Erythroblast (primary cell): ENCODE measurements at places on chromosomes 16 and 17.

GRCh38 chr16:56320056-56320455 lies 105.3 kb downstream of the AMFR start:
- peak; percentile 33 for DNase-seq

- peak; percentile 44 for DNase-seq
These were observed 22.2 kb upstream of the CDH15 start for GRCh38 chr16:89149386-89149785.

GRCh38 chr17:29566473-29567303 lies at the start of gene ABHD15:
ABHD15 (minus strand) TSS chr17:29567037; CDS start chr17:29566966, 71 bp downstream.
- DNase-seq = peak; percentile 74

- no peak for DNase-seq
These were observed 82.1 kb downstream of the MSI2 start for GRCh38 chr17:57338257-57338914.

DNA sequence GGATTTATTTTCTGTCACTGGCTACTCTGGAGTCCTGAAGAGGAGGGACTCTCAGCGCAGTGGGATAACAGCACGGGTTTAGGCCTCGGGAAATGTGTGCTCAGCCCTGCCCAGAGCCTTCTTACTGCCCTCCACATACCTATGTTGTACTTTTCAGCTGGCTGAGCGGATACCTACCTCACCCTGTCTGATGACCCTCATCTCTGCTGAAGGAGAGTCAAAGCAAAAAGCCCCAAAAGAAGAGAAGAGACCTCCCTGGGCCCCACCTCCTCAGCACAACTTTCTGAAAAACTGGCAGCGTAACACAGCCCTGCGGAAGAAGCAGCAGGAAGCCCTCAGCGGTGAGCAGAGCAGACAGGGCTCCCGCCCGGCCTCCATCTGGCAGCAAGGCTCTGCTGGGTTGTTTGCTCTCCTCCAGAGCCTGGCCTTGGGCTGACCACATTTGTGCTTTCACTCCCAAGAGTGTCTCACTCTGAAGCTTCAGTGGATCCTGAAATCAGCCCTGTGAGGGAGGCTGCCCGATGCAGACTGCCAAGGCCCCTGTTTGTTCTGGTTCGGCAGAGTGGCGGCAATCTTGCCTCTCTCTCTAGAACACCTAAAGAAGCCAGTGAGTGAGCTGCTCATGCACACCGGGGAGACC lies 10.3 kb downstream of the MYCBPAP start:
- DNase-seq = no peak

- no peak for DNase-seq
These were observed 290.2 kb upstream of the ERCC4 start for GRCh38 chr16:13629704-13630103.

DNA sequence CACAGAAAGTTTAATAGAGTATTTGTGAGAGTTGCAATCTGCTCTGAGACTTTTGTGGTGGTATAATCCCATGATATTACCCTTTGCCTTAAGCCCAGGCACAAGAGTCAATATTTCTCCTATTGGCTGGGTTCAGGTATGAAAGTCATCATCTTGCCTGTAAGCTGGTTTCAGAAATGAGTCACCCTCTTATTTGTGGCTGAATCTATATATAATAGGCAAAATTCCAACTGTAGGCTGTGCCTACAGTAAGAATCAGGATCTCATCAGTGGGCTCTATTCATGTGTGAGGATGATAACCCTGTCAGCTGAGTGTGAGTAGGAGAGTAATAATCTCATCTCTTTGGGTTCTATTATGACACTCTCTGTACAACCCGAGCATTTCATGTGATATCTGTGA lies 2103.1 kb downstream of the TP53TG3F start:
- DNase-seq = no peak

GRCh38 chr16:30748634-30749445 lies 615 bp downstream of the PHKG2 start:
- DNase-seq = peak; percentile 68

- DNase-seq = peak; percentile 65
These were observed at the start of gene MXRA7 for GRCh38 chr17:76710863-76711611. MXRA7 (minus strand) TSS chr17:76710965; CDS start chr17:76710946, 19 bp downstream.

GRCh38 chr16:71259086-71259485 lies 28.6 kb upstream of the HYDIN start:
- no peak for DNase-seq

DNA sequence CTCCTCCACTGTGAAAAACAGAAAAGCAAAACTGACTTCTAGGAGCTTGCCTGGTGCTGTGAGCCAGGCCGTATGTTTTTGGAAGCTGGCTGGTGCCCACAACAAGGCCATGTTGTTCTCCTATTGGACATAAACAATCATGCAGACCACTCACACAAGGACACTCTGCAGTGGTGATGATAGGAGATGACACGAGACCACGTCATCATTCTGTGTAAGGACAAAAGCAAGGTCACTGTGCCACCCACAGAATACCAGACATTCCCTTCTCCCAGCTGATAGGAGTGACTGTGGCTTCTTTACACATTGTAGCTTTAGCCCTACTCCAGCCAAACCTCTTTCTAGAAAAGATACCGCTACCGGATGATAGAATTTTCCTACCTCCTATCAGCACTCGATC lies 47.7 kb upstream of the LCMT1 start:
- peak; percentile 80 for DNase-seq

DNA sequence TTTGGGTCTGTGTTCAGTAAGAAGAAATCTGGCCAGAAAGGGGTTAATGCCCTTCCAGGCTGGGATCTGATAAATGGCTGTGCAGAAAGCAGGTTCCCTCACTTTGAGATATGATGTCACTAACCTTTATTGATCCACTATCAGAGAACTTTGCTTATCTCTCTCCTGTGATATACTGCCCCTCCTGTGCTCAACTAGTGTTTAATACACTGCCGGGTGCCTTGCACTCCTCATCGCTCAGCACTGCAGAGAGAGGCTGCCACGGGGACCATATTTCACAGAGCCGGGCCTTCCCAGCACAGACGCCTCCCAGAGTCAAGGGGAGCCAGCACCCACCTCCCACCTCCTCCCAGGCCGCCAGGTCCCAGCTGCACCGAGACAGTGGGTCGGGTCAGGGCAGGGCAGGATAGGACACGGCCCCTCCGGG lies 20.2 kb downstream of the ZFHX3 start:
- DNase-seq = no peak

DNA sequence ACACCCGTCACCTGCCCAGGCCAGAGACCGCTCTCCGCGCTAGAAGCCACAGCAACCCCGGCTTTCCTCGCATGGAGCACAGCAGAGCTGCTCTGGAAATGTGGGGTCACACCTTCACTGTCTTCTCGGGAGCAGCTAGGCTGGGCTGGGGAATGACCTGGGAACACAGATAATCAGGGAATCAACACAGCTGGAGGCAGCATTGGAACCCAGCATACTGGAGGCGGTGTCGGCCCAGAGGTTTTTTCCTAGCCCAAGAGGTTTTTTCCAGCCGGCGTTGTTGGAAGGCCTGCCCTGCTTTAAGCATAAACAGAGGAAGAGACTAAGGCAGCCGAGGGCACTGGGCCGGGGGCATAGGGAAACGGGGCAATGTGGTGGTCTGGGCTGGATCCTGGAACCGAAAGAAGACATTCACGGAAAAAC lies 791 bp upstream of the PLD6 start:
- DNase-seq = no peak

DNA sequence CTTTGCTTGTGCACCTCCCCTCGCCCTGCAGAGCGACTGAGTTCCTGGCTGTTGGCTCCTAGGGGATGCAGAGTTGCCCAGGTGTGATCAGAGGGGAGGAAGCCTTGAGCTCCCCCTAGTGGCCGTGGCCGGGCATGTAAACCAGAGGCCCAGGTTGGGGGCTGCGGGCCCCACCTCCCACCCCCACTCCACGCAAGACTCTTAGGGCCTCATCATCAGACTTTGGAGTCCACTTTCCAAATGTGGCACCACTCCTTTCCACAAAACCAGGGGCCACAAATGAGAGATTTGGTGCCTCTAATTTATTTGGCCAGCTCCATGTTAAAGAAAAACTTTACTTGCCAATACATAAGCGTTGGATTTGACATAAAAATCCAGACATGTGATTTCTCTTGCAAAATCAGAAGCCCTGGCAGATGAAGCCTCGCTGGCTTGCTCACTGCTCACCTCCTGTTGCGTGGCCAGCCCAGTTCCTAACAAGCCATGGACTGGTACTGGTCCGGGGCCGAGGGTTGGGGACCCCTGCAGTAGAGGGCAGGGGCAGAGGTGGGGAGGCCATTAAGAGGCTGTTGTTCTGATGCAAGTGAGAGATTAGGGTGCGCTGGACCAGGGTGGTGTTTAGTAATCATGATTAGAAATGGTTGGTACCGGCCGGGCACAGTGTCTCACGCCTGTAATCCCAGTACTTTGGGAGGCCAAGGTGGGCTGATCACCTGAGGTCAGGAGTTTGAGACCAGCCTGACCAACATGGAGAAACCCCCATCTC lies 28.7 kb upstream of the GAS7 start:
- peak; percentile 11 for DNase-seq

DNA sequence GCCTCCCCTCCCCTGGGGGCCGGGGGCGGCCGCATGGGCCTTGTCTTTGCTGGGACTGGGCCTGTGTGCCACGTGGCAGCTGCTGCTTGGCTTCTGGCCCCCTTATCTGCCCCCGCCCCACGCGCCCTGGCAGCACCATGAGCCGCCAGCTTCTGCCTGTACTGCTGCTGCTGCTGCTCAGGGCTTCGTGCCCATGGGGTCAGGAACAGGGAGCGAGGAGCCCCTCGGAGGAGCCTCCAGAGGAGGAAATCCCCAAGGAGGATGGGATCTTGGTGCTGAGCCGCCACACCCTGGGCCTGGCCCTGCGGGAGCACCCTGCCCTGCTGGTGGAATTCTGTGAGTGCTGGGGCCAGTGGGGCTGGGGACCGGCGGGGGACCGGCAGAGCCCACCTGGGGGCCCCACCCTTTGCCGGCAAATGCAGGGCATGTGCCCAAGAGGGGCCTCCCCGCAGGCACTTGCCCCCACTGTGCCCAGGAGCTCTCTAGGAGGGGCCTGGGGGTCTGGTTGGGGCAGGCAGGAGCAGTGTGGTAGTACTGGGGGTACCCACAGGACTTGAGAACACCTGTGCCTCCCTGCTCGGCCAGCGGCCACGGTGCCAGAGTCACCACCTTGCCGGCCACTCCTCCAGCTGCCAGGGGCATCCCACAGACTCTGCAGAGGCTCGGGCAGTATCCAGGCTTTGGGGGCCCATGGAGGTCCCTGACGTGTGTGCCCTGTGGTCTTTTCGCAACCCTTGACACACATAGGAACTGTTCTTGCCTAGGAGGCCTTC lies at the start of gene PDIA2:
PDIA2 (plus strand) TSS at position 132 of the 773 bp plus-strand sequence; CDS start at position 138, 6 bp downstream.
- DNase-seq = no peak

- DNase-seq = no peak
These were observed 63.5 kb upstream of the USP7 start for GRCh38 chr16:9027070-9027799.

- DNase-seq = no peak
These were observed 24.3 kb downstream of the PELP1 start for GRCh38 chr17:4679658-4680057.

DNA sequence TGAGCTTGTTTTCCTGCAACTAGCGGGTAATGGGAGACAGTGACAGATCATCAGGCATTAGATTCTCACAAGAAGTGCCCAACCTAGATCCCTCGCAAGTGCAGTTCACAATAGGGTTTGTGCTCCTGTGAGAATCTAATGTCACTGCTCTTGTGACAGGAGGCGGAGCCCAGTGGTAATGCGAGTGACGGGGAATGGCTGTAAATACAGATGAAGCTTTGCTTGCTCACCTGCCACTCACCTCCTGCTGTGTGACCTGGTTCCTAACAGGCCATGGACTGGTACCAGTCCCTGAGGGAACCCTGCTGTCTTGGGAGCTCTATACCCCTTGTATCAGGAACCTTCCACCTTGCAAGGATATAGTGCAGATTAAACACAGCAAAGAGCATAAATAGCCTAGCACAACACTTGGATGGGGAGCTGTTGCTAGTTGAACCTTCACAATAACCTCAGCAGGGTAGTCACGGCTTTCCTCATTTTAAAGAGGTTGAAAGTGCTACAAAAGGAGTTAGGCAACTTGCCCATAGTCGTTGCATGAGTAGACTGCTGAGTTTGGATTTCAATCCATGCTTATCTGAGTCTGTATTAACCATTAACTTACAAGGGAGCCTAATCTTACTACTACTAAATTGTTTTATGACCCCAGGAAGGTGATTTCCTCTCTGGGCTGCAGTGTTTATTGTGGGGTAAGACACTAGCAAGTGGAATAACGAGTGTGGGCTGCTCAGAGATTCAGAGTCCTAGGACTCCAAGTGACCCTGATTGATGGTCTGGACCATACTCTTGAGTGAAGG lies 156.6 kb upstream of the ZFHX3 start:
- no peak for DNase-seq

DNA sequence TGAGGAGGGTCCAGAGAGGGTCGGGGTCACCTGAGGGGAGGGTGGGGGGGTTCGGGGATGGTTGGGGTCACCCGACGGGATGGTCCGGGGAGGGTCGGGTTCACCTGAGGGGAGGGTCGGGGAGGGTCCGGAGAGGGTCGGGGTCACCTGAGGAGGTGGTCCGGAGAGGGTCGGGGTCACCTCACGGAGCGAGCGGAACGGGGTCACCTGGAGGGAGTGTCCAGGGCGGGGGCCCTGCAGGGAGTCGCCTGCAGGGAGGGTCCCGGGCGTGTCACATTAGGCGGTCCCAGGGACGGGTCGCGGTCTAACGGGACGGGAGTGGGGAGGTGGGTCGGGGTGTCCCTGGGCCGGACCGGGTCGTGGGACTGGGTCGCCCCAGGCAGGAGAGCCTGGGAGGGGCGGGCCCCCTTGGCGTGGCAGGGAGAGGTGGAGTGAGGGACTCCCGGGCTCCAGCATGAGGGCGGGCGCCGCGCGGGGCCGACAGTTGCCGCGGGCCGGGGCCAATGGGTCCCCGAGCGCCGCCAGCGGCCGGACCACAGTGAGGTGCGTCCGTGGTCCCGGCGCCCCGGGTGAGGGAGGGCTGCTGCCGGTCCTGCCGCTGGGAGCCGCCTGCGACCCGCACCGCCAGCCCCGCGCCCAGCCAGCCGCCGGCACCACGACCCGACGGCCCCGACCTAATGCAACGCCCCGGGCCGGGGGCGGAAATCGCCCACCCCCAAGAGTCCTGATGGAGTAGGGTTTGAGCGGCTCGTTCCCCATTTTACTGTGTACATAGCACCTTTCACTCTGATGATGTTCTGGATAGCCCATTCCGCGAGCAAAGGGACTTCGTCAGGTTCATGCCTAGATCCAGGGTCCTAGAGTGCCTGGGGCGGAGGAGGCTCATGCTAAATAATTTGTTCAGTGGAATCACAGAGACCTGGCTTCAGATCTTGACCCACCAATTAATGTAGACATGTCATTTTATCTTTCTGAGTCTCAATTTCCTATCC lies 1.2 kb upstream of the ABCA3 start:
- DNase-seq = no peak
